ENCODE measurements at places on chromosomes 12 and 14.
A peak's percentile ranks its signal among the peaks of the same experiment; 100 is the strongest.

- DNase-seq = no peak
Observed at GRCh38 chr12:70467918-70468733, 102.0 kb downstream of the KCNMB4 start.

- DNase-seq = no peak
Observed at GRCh38 chr12:107679336-107679735, 6.3 kb upstream of the PWP1 start.

- DNase-seq = no peak
Observed at GRCh38 chr14:51628238-51628637, 23.5 kb upstream of the FRMD6 start.

GRCh38 chr14:67411820-67412421, at the start of gene PLEK2:
Gene PLEK2 (minus strand): TSS chr14:67412165. CDS start chr14:67412059, 106 bp downstream.
- no peak for DNase-seq

DNA sequence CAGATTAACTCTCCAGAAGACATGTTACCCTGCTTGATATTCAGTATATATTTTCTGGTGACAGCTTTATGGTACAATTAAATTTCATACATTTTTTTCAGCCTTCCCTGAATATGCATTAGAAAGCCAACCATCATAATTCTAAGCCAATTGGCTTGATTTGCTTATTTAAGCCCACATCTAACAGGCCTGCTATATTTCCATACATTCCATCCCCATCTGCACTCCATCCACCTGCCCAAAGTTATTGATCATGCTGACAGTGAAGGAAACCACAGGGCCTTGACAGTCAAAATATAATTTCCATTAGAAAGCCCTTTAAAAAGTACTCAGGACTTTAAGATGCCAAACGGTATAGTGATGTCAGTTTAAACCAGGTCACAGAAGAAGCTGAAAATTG, 164.3 kb downstream of the GXYLT1 start:
- DNase-seq = no peak

DNA sequence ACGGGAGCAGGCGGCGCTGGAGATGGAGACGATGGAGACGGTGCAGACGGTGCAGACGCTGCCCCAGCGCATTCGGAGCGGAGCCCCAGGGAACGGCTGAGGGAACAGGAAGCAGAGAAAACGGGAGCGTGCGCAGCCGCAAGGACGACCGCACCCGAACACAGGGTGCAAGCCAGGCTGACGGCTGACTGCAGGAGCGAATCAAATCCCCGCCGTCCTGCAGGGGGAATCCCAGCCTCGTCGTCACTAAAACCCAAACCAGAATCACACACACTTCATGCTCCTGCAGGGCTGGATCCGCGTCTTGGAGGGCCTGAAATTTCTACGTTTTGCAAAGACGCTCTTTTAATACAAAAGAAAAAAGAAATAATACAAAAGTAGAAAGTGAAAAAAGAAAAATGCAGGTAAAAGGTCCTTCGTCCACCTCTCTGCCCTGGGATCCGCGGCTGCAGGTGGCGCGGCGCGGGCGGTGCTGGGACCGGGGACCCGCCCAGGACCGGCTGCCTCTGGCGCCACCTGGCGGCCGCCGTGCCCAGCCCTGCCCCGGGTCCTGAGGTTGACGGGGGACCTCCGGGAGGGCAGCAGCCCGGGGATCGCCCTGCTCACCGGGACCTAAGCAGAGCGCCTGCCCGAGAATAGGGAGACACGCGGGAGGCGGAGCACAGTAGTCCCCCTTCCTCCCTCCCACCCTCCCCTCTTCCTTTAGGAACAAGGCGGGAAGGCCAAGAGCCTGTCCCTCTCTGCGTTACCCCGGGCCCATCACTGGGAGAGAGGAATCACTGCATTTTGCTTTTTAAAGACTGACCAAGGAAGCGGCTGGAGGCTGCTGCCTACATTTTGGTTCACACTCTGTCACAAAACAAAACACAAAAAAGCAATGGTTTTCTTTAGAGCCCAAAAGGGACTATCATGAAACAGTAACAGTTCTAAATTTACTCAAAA, 20.1 kb downstream of the STX2 start:
- DNase-seq = no peak

GRCh38 chr12:94242901-94243300, 94.5 kb downstream of the PLXNC1 start:
- no peak for DNase-seq

DNA sequence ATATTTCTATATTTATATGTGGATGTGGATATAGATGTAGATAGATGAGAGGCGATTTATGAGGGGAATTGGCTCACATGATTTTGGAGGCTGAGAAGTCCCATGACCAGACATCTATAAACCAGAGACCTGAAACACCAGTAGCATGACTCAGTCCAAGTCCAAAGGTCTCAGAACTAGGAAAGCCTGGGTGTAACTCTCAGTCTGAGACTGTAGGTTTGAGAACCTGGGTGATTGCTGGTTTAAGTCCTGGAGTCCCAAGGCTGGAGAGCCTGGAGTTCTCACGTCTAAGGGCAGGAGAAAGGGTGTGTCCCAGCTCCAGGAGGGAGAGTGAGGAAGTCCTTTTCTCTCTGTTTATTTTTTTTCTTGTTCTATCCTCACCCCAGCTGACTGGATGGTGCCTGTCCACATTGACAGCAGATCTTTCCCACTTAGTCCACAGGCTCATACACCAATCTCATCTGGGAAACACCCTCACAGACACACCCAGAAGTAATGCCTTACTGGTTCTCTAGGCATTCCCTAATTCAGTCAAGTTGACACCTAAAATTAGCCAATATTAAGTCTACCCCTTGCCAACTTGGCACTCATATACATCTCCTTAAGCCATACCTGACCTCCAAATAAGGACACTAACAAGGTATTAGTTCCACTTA, 45.4 kb downstream of the EMP1 start:
- DNase-seq = no peak

- no peak for DNase-seq
Observed at GRCh38 chr12:26268841-26269561, 73.6 kb downstream of the SSPN start.

DNA sequence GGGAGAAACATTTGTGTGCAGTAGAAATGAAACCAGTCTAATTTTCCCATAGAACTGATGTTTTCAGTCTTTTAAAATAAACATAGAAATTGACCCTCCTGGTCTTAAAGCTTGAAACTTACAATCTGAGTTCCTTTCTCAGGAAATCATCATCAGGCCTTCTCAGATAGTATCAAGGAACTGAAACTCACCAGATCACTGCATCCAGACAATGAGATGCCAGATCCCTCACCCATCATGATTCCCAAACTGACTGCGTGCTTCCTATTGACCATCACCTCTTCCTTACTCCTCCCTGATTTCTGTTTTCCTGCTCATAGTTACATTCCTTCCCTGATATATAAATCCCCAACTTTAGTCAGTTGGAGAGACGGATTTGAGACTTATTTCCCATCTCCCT, 195.0 kb upstream of the AMIGO2 start:
- no peak for DNase-seq

DNA sequence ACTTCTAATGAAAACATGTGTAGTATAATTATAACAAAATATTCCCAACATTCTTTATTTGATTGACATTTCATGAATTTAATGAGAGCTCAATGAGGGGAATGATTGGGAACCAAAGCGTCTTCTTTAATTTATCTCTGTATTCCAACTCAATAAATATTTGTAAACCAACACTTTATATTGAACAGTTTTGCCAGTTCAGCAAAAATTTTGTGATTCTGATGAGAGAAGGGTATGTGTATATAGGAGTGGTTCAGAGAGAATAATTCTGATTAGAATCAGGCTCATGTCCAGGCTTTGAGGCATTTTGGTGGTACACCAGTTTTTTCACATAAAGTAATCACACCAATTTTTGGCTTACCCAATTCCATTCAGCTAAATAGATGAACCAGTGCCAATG, 564.2 kb downstream of the TMTC2 start:
- no peak for DNase-seq

DNA sequence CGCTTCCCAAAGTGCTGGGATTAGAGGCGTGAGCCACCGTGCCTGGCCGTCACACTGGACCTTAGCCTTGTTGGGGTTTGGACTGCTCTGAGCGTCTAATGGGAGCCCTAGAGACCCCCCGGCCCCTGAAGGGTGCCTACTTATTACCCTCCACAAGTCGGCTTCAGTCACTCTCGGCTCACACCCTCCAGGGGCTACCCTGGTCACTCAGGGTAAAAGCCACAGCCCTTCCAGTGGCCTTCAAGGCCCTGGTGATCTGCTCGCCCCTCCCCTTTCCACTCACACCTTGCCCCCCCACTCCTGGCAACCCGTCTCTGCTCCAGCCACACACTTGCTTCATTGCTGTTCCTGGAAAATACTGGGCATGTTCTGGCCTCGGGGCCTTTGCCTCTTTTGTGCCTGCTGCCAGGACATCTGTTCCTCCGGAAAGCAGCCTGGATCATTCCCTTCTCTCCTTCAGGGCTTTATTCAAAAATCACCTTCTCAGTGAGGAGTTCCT, 3.6 kb upstream of the MORN3 start:
- no peak for DNase-seq

- peak; percentile 46 for DNase-seq
Observed at GRCh38 chr12:115998119-115998633, 279.3 kb downstream of the MED13L start.

DNA sequence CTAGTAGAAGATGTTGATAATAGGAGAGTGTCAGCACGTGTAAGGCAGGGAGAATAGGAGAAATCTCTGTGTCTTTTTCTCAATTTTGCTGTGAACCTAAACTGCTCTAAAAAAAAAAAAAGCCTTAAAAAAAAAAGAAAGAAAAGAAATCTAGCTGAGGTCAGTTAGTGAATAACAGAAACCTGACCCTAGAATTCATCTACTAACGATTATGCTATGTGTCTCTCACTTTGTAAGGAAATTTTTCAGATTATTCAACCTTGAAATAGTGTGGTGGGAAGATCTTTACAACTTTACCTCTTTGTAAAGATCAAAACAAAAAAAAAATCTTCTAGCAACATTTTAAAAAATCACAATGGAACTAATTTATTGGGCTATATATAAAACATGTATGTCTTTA, 995.7 kb downstream of the GALC start:
- no peak for DNase-seq

DNA sequence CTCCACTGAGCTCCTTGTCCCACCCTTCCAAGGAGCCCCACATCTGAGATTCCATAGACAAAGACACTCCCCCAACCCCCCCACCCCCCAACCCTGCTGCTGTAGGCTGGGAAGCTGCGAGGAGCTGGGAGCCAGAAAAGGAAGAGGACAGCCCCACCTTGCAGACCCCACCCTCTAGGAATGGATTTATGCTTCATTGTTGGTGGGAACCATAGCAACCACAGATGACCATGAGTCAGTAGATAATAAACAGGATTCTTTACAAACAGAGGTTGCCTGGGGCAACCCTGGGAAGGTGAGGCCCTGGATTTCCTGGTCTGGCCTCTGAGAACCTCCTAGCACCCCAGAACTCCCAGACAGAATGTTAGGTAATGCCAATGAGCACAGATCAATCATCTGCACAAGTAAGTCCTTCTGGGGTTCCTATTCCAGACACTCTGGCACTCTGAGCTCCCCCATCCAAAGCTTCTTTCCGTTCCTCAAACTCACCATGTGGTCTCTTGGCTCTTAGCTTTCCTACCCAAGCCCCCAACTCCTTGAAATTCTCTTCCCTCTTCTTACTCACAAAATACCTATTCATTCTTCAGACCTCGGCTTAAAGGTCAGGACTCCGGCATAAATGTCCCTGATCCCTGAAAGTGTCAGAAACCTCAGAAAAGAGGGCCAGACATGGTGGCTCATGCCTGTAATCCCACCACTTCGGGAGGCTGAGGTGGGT, 15.2 kb upstream of the PLEKHG6 start:
- peak; percentile 44 for DNase-seq

- no peak for DNase-seq
Observed at GRCh38 chr12:92107094-92107493, 38.6 kb downstream of the BTG1 start.

DNA sequence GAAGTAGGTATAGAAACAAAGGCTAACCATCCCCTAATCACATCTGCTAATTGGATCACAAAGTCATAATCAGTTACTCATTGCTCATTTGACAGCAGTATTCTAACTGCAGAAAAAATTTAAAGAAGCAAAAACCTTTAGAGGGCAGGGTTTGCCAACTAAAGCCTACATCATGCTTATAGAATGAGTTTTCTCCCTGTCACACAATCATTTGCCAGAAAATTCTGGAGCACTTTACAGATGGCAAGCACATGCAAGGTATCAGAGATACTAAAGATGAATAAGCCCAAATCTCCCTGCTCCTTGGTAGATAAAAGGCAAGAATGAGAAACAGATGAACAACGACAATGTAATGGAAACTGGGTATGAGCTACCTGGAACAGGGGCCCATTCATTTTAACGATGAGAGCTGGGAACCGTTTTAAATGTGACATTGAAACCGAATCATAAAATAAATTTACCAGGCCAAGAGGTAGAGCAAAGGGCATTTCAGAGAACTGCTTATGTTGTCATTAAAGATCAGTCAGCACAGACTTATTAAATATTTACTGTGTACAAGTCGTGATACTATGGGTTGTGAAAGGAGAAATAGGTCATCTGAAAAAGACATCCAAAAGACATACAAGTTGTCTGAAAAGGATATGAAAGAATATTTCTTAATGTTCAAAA, 211.4 kb upstream of the ABCD2 start:
- DNase-seq = no peak

- DNase-seq = no peak
Observed at GRCh38 chr12:87670448-87670847, 358.8 kb downstream of the C12orf50 start.

DNA sequence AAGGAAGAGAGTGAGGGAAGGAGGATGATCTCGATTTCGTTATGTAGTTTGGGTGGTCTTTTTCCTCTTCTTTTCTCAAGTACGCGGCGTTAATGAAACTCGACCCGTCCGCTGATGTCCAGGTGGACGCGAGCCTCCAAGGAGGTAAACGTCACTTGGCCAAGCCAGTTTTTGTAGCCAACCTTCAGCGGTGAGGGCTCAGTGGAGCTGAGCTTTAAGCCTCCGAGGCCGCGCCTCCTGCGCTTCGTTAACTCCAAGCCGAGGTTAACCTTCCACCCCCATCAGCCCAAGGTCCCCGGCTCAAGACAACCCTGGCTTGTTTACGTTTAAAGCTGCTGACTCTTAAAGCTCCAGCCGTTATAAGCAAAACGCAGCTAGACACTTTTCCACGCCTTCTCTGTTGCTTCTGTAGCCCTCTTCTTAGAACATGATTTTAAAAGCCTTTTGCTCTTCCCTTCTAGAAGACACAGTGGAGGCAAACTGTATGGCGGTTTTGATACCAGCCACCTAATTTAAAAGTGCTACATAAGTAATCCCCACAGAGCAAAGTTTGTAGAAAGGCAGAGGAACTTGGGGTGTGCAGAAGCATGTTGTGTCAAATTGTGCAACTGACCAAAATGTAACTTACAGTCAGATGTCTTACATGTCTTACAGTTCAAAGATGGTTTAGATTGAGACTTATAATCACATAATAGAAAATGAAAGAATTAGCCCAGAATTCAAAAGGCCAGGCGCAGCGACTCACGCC, 923 bp upstream of the ITPR2 start:
- no peak for DNase-seq

DNA sequence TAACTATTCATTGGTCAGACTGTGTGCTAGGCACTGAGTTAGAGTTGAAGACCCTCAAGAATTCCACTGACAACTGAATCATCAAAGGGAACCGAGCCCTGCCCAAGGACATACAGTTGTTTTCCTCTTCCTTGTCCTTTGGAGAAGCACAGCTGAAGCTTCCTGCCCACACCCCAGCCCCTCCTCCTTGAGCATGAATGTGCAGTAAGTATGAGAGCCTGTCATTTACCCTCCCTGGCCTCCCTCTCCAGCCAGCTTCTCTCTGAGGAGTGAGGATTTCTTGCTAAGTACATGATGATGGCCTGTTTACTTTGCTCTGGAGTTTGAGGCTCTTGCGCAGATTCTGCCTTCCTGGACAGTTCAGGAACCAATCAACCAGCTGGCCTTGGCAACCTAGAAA, 235.2 kb downstream of the CACNA1C start:
- DNase-seq = no peak
